ENCODE measurements at places on chromosomes 5 and 9. TPM values are rescaled to one million over a fixed set of nuclear protein-coding genes. Genes with fewer than 3 reads are reported as not detected.

Gene FOXI1
- total RNA-seq = not detected

Gene PCDHA10
- total RNA-seq = 12.0 TPM

Gene RLN1
- total RNA-seq = 0.66 TPM

- no peak for DNase-seq
Observed at GRCh38 chr5:122707796-122708195, 67.1 kb upstream of the SNX2 start.

DNA sequence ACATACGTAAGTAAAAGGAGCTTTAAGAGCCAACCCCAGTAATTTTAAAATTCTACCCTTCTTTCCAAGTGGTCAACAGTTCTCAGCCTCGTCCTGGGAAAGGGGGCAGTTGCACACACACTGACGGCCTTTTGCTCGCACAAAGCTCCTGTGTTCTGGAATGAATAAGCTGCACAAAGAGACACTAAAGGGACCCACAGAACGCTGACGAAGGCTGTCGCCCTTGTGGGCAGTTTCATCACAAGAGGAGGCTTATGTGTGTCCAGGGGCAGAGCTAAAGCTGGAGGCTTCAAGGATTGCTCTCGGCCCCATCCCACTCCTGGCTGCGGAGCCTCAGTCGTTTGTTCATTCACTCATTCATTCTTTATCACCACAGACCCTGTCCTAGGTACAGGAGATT is 67.0 kb upstream of the NEK6 start:
- no peak for DNase-seq

- DNase-seq = no peak
Observed at GRCh38 chr5:127358284-127358683, 67.7 kb downstream of the MEGF10 start.

All from WTC11 (cell line).